ENCODE measurements at places on chromosomes 5 and 9. TPM values are rescaled to one million over a fixed set of nuclear protein-coding genes. Genes with fewer than 3 reads are reported as not detected.
A peak's percentile ranks its signal among the peaks of the same experiment; 100 is the strongest.

DNA sequence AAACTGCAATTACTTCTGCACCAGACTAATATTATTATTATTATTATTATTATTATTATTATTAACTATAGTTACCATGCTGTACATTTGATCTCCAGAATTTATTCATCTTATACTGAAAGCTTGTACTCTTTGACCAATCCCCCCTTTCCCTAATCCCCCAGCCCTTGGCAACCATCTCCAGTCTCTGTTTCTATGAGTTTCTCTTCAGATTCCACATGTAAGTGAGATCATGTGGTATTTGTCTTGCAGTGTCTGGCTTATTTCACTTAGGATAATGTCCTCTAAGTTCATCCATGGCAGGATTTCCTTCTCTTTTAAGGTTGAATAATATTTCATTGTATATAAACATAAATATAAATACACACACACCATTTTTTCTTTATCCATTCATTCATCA, 287.0 kb upstream of the DAB2 start:
- DNase-seq: no peak

DNA sequence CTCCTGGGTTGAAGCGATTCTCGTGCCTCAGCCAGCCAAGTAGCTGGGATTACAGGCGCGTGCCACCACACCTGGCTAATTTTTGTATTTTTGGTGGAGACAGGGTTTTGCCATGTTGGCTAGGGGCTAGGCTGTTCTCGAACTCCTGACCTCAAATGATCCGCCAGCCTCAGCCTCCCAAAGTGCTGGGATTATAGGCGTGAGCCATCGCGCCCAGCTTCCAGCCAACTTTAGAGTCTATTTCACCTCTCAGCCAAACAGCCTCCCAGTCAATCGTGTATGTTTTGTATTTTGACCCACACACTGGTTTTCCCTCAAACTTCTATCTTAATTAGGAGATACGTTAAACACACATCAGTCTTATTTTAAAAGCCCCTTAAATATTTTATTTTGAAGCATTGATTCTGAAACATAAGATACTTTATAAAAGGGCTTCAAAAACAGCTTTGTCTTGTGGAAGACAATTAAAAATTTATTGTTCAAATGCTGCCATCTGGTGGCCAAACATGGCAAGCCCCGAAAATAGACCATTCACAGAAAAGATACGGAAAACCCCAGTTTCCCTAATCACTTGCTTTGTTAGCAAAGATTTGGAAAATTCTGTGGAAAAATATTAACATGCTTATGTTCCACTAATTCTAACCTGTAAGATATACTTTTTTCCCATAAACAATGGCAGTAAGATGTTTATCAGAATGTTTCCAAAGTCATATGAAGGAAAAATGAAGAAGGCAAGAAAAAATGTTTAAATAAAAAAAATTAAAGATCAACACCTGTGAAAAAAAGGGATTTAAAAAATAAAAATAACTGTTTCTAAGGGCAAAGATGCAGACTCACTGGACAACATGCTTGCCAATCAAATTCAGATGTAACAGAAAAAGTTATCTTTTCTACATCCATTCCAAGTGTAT, 33.1 kb downstream of the APTX start:
- peak; percentile 55 for DNase-seq

- peak; percentile 48 for DNase-seq
Observed at GRCh38 chr5:13866792-13867191, 77.7 kb downstream of the DNAH5 start.

- DNase-seq: no peak
Observed at GRCh38 chr9:135227641-135228251, 140.3 kb downstream of the OLFM1 start.

COL5A1 gene
- not detected for total RNA-seq

MSX2 gene
- 2.0 TPM for total RNA-seq

ISL1 gene
- total RNA-seq: 2.7 TPM
